ENCODE measurements at places on chromosomes 7 and 10.

GRCh38 chr10:63057509-63057908 lies 75.6 kb upstream of the NRBF2 start:
- no peak for DNase-seq

- DNase-seq, result no peak
These were observed 67.9 kb upstream of the ANKRD1 start for GRCh38 chr10:90988802-90989201.

GRCh38 chr7:142384493-142384922 lies 126.7 kb upstream of the PRSS58 start:
- DNase-seq, result peak; percentile 36

DNA sequence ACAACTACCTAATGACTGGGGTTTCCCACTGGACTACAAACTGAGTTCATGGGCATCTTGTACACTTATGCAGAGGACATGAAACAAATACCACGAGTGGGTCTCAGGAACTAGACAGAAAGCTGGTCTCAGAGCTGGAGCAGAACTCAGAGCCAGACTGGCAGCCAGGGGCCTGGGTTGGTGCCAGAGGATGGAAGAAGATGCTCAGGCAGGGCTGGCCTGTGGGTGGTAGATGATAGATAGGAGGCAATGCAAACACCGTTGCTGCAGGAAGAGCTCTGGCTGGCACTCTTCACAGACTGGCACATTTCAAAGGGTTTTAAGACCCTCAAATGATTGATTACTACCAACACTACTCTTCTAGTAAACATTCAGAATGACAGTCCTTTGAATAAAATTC lies 28.8 kb downstream of the ENO4 start:
- DNase-seq, result no peak

DNA sequence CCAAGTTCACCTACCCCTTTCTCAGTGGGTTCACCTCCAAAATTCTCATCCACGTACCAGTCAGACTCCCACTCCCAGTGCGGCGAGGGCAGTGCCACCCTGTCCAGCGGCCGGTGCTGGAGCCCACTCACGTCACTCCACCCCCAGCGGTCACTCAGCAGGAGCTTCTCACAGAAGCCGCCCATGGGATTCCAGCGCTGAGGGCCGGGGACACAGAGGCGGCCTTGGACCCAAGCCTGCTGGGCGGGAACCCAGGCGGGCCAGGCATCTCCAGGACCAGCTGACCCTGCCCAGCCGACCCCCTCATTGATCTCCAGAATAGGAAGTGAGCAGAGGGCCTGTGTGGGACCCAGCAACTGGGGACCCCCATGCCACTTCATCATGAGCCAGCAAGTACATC lies 7.2 kb downstream of the TECPR1 start:
- DNase-seq, result no peak

DNA sequence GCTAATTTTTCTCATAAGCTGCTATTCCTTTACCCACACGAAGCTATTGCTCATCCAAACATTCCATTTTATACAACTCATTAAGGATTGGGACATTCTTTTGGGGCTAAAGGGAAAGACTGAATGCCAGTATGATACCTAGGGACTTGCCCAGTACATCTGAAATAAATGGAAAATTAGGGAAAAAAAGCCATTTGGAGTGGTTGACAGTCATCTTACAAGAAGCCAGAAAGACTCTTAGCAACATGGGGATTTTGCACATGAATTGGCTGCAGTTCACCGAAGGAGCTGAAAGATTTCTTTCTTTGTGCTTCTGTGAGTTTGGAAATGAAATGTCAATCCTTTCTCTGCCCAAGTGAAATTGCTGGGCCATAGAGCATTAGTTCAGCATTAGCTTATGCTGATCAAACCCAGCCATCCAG lies 43.3 kb upstream of the MTURN start:
- peak; percentile 88 for DNase-seq

DNA sequence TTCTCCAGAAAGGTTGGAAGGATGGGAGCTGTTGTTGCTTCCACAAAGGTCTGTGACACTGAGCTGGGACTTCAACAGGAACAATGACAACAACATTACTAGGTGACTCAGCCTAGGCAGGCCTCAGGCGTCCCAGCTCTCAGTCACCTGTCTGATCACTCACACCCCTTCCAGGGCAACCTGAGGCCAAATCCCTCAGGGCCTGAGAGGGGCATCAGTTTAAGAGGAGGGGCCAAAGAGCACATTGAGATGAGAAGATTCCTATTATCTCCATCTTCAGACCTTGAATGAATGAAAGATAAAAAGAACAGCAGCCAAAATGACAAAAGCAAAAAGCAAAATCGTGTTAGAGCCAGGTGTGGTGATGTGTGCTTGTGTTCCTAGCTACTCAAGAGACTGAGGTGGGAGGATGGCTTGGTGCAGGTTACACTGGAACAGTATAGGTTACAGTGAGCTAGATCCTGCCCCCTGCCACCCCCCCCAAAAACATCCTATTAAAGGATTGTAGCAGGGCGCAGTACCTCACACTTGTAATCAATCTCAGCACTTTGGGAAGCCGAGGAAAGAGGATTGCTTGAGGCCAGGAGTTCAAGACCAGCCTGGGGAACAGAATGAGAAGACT lies at the start of gene ATG9B:
ATG9B (minus strand) TSS at position 60 of the 622 bp plus-strand sequence. CDS start 71 bp downstream, outside the sequence.
- DNase-seq, result no peak

- no peak for DNase-seq
These were observed 293.2 kb upstream of the HABP2 start for GRCh38 chr10:113259576-113260226.

GRCh38 chr7:91463330-91463729 lies 199.1 kb downstream of the FZD1 start:
- DNase-seq, result no peak

DNA sequence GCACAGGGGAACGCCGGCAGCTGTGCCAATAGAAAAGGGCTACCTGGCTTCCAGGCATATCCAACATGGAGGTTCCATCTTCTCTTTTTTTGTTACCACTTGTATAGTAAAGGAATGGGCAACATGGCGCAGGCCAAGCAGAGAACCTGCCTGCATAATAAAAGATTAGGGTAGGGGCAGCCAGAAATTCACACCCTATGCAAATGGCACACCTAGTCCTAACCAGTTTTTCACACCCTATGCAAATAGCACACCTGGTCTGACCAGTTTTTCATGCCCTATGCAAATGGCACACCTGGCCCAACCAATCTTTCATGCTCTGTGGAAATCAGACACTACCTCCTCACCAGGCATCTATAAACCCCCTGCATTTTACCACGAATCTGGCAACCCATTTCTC lies 369.5 kb downstream of the IPMK start:
- no peak for DNase-seq

GRCh38 chr10:71035511-71036296 lies 147.3 kb upstream of the PCBD1 start:
- no peak for DNase-seq

- DNase-seq, result peak; percentile 66
These were observed 76.0 kb downstream of the PCGF5 start for GRCh38 chr10:91296471-91296870.

DNA sequence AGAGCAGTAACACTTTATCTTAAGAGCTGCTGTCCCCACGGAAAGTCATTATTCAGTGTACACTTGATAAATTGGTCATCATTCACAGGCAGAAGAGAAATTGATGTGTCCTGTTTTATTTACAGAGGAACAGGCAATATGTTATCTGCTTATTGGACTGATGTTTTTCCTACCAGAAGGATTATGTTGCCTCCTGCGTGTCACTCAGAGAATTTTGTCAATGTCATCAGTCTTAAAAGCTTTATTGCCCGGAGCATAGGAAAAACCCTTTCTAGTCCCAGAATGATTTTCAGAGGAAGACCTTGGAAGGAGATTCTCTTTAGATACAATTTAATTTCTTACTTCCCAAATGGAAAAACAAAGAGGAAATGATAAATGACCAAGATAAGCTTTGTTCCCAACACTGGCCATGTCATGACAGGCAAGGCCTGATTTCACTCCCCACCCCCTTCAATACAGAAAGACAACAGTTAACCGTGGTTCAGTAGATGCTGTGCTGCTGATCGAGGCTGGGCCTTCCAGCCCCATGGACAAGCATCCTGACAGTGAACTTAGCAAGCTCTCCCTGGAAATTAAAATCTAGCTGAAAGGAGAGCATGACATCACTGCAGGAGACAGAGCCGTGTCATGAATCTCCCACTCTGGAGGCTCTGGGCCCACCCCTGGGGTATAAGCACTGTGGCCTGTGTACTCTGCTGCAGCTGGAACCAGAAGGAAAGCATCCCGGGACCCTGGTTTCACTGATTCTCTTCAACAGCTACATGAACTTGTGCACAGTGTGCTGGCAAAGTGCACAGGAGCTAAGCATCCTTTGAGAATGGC lies 118.8 kb upstream of the LYZL2 start:
- no peak for DNase-seq

GRCh38 chr10:113609704-113610108 lies 54.1 kb downstream of the NRAP start:
- DNase-seq, result no peak

- peak; percentile 80 for DNase-seq
These were observed 19.7 kb downstream of the RPS24 start for GRCh38 chr10:78053211-78053868.

DNA sequence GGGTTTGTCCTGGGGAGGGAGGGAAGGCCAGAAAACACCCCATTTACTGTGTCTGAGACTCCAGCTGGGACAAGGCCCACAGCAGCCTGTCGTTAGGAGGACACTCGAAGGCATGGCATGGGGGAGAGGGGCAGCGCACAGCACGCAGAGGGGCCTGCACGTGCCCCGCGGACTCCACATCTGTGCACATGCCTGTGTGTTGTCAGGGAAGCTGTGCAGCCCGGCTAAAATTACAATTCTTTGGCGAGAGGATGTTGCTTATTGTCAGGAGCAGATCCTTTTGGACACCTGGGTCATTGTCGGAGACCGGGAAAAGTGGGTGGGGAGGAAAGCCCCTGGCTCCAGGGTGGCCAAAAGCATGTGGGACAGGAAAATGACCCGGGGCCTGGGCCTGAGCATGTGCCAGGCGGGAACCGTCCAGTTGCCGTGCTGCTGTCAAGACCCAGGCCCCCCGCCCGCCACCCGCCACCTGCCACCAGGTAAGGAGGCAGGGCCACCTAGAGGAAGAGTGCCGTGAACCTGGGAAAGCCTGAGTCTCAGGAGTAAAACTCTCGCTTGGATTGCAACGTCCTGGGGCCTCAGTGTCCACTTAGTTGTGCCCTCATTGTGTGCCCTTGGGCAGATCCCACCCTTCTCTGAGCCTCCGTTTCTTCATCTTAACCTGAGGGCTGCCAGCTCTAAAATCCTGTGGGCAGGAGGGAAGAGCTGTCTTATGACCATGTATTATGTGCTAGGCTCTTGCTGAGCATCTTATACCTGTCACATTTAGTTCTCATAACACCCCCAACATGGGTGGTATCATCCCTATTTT lies 7.2 kb downstream of the VSIR start:
- DNase-seq, result no peak

GRCh38 chr7:35754741-35755140 lies 46.1 kb upstream of the SEPTIN7 start:
- peak; percentile 83 for DNase-seq

Data from cardiac fibroblast (primary cell).